Kidney (tissue), 22 donors: ENCODE measurements at places on chromosomes 12 and 14. TPM values are rescaled to one million over a fixed set of nuclear protein-coding genes. Genes with fewer than 3 reads are reported as not detected.

SLC38A4 gene
- 0.66 TPM for total RNA-seq

PPFIA2 gene
- 9.4 TPM for total RNA-seq

GRCh38 chr12:42857106-42857505 is 267.6 kb upstream of the PRICKLE1 start:
- no peak overlapping the region for H3K27ac ChIP-seq
- H3K4me3 ChIP-seq, result no peak overlapping the region
- no peaks in the 10 kb centered on the region for H3K27me3 ChIP-seq
- no peaks in the 10 kb centered on the region for H3K36me3 ChIP-seq

DNA sequence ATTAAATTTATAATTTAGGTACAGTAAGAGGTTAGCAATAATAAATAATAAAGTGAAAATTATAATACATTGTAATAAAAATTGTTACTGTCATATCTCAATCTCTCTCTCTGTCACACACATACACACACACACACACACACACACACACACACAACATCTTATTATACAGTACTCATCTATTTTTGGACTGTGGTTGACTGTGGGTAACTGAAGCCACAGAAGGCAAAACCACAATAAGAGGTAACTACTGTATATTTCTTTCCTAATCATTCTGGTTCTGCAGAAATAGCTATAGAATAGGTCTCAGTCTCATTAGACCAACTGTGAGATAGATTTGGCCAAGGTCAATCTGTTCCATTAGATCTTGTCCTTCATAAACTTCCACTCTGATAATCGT is 33.1 kb upstream of the PTPRO start:
- no peaks in the 10 kb centered on the region for H3K4me1 ChIP-seq
- H3K27me3 ChIP-seq, result no peaks in the 10 kb centered on the region
- no peak overlapping the region for H3K4me3 ChIP-seq
- H3K36me3 ChIP-seq, result no peaks in the 10 kb centered on the region
- H3K27ac ChIP-seq, result no peak overlapping the region

DCN gene
- total RNA-seq, result 317 TPM

- H3K4me3 ChIP-seq, result no peak overlapping the region
- H3K27ac ChIP-seq, result no peak overlapping the region
- no peak for DNase-seq
Observed at GRCh38 chr12:25789541-25789944, 168.9 kb upstream of the RASSF8 start.

DNA sequence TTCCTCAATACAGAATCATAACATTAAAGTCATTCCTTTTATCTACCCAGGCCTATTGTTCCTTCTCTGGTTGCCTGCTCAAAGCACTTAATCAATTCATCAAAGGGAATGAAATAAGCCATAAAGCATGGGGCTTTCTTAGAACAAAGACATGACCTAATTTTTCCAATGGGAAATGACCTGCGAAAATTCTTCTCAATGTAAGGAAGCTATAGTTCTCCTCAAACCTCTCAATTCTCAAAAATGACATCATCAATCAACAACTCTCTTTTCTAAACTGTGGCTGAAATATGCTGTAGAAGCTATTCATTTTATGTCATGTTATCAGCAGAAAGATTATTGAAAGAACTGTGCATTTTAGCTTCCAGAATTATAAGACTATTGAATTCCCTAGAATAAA is 116.0 kb upstream of the PTPRR start:
- H3K27ac ChIP-seq, result no peak overlapping the region
- no peaks in the 10 kb centered on the region for H3K27me3 ChIP-seq
- no peaks in the 10 kb centered on the region for H3K4me1 ChIP-seq
- H3K4me3 ChIP-seq, result no peak overlapping the region

DNA sequence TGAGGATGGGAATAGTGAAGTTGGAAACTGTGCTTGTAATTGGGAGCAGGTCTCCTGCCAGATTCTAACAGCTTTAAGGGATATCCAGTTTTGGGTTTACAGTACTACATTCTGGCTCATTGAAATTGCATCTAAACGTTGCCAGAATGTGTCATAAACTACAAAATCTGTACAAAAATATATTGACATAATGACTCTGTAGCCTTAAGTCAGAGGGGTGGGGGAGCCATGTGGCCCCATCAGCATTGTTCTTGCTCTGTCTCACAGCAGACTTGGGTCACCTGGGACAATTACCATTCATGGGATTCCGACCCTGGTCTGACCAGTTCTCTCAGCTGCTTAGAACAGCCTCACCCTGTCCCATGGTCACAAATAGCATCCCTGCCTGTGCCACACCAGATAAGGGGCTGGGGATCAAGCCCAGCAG is 43.3 kb upstream of the MED13L start:
- no peaks in the 10 kb centered on the region for H3K27me3 ChIP-seq
- no peaks in the 10 kb centered on the region for H3K4me1 ChIP-seq
- DNase-seq, result no peak
- no peak overlapping the region for H3K27ac ChIP-seq

DNA sequence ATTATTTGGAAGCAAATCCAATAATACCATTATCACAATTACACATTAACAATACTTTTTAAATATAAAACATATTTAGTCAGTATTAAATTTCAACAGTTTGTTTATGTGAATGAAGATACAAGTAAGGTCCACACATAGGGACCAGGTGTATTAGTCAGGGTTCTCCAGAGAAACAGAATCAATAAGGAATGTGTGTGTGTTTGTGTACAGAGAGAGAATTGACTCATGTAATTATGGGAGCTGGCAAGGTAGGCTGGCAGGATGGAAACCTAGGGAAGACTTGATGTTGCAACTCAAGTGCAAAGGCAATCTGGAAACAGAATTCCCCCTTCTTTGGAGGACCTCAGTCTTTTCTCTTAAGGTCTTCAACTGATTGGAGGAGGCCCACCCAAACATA is 123.2 kb upstream of the OTX2 start:
- H3K4me3 ChIP-seq, result no peak overlapping the region
- no peak overlapping the region for H3K27ac ChIP-seq
- no peaks in the 10 kb centered on the region for H3K36me3 ChIP-seq
- DNase-seq, result no peak

- H3K4me3 ChIP-seq, result no peak overlapping the region
- no peaks in the 10 kb centered on the region for H3K36me3 ChIP-seq
- no peak for DNase-seq
- H3K27me3 ChIP-seq, result no peaks in the 10 kb centered on the region
Observed at GRCh38 chr14:70881549-70882177, 25.6 kb upstream of the PCNX1 start.

GRCh38 chr12:50221228-50222008 is 54.2 kb upstream of the CERS5 start:
- DNase-seq, result no peak
- peaks cover 3% of the 10 kb centered on the region for H3K36me3 ChIP-seq
- no peaks in the 10 kb centered on the region for H3K27me3 ChIP-seq

GRCh38 chr12:21339921-21340320 is 5.2 kb upstream of the SLCO1A2 start:
- H3K4me1 ChIP-seq, result no peaks in the 10 kb centered on the region
- no peaks in the 10 kb centered on the region for H3K36me3 ChIP-seq
- no peaks in the 10 kb centered on the region for H3K27me3 ChIP-seq
- no peak for DNase-seq

TAMALIN gene
- 52.3 TPM for total RNA-seq

FGF23 gene
- total RNA-seq, result not detected
